Transverse colon (tissue), 4 donors: ENCODE measurements at places on chromosomes 3 and 15. TPM values are rescaled to one million over a fixed set of nuclear protein-coding genes. Genes with fewer than 3 reads are reported as not detected.

GRCh38 chr15:32877252-32878019 lies 159.6 kb downstream of the GREM1 start:
- DNase-seq = no peak

GRCh38 chr3:152394246-152394645 lies 125.5 kb downstream of the MBNL1 start:
- DNase-seq = no peak

DNA sequence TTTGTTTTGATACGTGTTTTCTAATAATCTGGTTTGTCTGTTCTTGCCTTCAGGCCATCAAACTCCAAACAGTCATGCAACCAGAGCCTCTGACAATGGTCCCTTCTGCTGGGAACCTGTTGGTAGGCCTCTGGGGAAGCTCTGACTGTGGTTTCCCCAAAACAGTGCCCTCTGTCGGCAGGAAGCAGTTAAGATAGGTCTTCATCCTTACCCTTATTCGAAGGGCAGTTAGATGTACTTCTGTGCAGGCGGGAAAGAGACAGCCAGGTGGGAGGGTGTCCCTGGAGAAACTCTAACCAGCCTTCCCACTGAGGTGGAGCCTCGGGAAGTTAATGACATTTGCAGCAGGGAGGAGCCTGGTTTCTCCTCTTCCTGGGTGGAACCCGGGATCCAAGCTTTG lies 81.6 kb upstream of the CHMP2B start:
- peak; percentile 9 for DNase-seq

- no peak for DNase-seq
Measured at GRCh38 chr3:11424277-11424676, 152.1 kb downstream of the ATG7 start.

Gene FBXW12
- total RNA-seq = not detected

Gene LPCAT4
- 145 TPM for total RNA-seq

Gene ZBBX
- not detected for total RNA-seq

Gene CACNA2D3
- 0.55 TPM for total RNA-seq

Gene RETNLB
- total RNA-seq = 62.7 TPM
